Suprapubic skin (tissue), 4 donors: ENCODE measurements at places on chromosomes 2 and 18. TPM values are rescaled to one million over a fixed set of nuclear protein-coding genes. Genes with fewer than 3 reads are reported as not detected.

GRCh38 chr2:134103196-134103595 is 150.7 kb upstream of the MGAT5 start:
- H3K27ac ChIP-seq: no peak overlapping the region
- DNase-seq: no peak
- no peaks in the 10 kb centered on the region for H3K4me1 ChIP-seq
- H3K36me3 ChIP-seq: no peaks in the 10 kb centered on the region

- DNase-seq: no peak
- H3K4me3 ChIP-seq: no peak overlapping the region
- peaks cover 11% of the 10 kb centered on the region for H3K4me1 ChIP-seq
These were observed 32.9 kb downstream of the SMAD7 start for GRCh38 chr18:48917579-48918517.

GRCh38 chr2:36379710-36380448 is 24.3 kb downstream of the CRIM1 start:
- H3K4me1 ChIP-seq: peaks cover 30% of the 10 kb centered on the region
- H3K36me3 ChIP-seq: peaks cover 4% of the 10 kb centered on the region
- H3K4me3 ChIP-seq: no peak overlapping the region
- H3K27ac ChIP-seq: no peak overlapping the region

GRCh38 chr18:75208836-75209128 is 157 bp downstream of the PTGR3 start:
- H3K4me1 ChIP-seq: peaks cover 63% of the 10 kb centered on the region
- H3K27me3 ChIP-seq: no peaks in the 10 kb centered on the region
- no peak for DNase-seq
- H3K27ac ChIP-seq: peak overlapping the region; percentile 100
- no peaks in the 10 kb centered on the region for H3K36me3 ChIP-seq

- H3K4me1 ChIP-seq: no peaks in the 10 kb centered on the region
- H3K36me3 ChIP-seq: no peaks in the 10 kb centered on the region
- no peak overlapping the region for H3K4me3 ChIP-seq
- H3K27ac ChIP-seq: no peak overlapping the region
- no peaks in the 10 kb centered on the region for H3K27me3 ChIP-seq
These were observed 10.3 kb downstream of the SCN1A start for GRCh38 chr2:166117491-166117890.

Gene TMEM198
- total RNA-seq: 1.4 TPM

Gene EFR3B
- total RNA-seq: 1.1 TPM

Gene IL36RN
- total RNA-seq: 73.9 TPM

Gene INHBB
- total RNA-seq: 12.4 TPM

Gene TMEM247
- not detected for total RNA-seq
